KBM-7 (cell line): ENCODE measurements at places on chromosomes 1 and 21.

DNA sequence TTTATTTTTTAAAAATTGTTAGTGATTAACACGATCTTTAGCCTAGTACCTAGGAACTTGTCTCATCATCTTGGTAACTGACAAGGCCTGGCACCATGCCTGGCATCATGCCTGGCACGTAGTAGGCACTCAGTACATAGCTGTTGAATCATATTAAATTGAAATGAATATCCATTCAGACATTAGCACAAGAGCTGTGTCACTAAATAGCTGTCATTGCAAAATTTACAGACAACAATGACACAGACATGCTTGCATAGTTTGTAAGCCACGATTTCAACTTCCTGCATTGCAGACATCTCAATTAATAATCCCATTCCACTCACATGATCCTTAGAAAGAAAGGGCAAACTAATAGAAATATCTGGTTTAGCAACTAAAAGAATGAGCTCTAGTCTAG, 15.4 kb upstream of the PHACTR4 start:
- DNase-seq: no peak

GRCh38 chr1:10690484-10690883, 106.0 kb downstream of the CASZ1 start:
- DNase-seq: no peak

DNA sequence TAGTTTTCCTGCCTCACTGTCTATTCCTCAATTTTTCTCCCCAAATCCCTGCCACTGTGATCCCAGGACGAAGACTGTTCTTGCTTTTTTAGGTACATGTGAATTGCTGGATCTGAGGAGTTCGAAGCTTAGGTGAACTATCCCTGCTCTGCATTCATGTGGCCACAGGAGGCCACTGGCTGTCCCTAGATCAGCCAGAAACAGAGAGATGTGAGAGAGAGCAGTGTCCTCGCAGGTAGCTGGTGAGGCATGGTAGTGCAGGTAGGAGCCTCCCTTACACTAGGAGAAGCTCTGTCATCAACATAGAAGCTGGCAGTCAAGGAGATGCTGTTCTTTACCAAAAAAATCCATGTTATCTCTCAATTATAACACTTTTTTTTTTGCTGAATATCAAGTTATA, 71.5 kb downstream of the USP24 start:
- DNase-seq: peak; percentile 30

GRCh38 chr1:8821084-8821483, 3.6 kb upstream of the RERE start:
- peak; percentile 52 for DNase-seq

GRCh38 chr1:19619697-19620384, 24.3 kb upstream of the NBL1 start:
- DNase-seq: no peak

- DNase-seq: no peak
Observed at GRCh38 chr1:27374362-27375086, at the start of gene FCN3. Gene FCN3, minus strand, starts transcription at chr1:27374824. Its CDS starts 6 bp downstream, at chr1:27374818.

DNA sequence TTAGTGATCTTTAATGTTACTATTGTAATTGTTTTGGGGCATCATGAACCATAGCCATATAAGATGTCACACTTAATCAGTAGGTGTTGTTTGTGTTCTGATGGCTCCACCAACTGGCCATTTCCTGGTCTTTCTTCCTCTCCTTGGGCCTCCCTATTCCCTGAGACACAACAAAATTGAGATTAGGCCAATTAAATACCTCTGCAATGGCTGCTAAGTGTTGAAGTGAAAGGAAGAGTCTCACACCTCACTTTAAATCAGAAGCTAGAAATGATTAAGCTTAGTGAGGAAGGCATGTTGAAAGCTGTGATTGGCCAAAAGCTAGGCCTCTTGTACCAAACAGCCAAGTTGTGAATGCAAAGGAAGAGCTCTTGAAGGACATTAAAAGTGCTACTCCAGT, 30.7 kb downstream of the PPP2R5A start:
- peak; percentile 46 for DNase-seq

DNA sequence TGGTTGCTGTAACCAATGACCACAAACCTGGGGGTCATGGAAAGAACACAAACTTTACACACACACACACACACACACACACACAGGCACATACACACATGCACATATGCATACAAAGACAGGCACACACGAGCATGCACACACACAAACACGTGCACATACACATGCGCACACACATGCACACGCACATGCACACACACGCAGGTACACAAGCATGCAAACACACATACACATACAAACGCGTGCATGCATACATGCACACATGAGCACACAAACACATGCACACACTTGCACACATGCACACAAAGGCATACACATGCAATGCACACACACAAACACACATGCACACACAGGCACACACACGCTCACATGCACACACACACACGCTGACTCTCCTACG, 44.0 kb downstream of the UBASH3A start:
- no peak for DNase-seq

DNA sequence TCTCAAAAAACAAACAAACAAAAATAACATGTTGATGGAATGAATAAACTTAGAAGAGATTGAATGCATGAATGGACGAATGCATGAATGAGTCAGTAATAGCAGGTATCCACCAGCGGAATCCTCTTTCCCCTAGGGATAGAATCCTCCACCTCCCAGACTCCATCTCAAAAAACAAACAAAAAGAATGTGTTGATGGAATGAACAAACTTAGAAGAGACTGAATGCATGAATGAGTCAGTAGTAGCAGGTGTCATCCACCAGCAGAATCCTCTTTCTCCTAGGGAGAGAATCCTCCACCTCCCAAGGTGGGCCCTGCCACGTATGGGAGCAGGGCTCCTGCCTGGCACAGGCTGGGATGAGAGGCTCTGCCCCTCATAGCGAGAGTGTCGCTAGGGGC, 26.8 kb upstream of the RNF19B start:
- no peak for DNase-seq

DNA sequence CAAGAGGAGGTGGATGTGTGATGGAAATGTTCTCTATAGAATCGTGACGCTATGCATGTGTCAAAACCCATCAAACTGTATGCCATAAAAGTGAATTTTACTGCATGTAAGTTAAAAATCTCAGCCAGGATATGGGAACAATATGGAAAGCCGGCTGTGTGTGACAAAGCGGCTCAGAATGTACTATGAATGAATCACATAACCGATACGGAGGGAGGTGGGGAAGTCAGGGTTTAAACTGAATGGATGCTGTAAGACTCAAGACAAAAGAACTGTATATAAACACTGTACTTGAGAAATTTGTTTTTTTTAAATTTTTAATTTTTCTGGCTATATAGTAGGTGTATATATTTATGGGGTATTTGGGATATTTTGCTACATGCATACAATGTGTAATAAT, 111.6 kb upstream of the PDE4B start:
- no peak for DNase-seq

GRCh38 chr1:205570796-205571537, 60.8 kb downstream of the ELK4 start:
- DNase-seq: no peak

DNA sequence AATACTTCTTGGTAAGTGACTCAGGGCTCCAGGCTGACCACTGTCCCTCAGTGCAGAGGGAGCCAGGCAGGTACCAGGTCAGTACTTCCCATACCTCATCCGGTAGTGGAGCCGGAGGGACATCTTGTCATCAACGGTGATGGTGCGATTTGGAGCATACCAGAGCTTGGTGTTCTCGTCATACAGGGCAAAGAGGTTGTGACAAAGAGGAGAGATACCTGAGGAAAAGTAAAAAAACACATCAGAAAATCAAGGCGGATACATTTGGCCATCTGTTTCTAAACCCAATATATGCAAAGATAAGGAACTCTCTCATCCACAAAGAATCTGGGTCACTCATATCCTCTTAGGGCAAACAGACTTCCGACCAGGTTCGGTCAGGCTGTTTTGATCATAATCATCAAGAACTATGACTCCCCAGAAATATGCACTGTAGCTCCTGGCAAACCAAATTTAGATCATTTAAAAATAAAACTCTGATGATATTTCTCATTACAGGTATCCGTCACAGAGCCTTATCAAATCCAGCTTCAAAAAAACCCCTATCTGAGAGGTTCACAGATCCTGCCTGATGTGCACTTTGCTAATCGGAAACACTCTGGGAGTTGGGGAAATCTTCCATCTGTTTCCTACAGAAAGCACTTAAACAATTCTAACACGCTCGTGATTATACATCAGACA, 87.3 kb downstream of the JAK1 start:
- no peak for DNase-seq
